ENCODE measurements at places on chromosomes 5 and 9.

DNA sequence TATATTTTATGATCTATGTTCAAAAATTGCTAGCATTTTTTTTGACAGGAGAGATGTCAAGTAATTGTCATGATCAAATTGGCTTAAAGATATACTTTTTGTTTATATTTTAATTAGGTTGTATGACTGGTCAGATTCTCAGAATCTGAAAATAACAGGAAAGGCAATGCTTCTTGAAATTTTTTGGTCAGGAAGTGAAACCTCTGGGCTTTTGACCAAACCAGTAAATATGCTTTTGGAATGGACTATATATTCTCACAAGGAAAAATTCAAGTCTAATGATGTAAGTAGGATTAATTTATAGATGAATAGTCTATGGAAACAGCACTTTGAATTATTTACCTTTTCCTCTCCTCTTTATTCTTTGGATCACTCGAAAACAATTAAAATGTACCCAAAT is 52.3 kb downstream of the SLF1 start:
- DNase-seq = no peak

DNA sequence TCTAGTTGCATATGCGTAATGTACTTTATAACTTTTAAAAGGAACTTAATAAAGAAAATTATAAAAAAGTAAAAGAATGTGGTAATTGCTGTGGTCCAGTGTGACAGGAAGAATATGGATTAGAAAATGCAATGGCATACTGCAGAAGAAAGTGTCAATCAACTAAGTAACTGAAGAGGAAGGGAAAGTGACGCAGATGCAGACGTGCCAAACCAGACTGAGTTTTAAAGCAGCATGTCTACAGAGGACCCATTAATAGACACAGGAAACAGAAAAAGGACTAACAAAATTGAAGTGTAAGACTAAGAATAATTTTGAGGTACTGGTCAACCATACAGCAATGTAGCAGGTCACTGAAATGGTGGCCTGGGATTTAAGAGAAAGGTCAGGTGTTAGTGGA is 73.3 kb downstream of the DPYSL3 start:
- no peak for DNase-seq

DNA sequence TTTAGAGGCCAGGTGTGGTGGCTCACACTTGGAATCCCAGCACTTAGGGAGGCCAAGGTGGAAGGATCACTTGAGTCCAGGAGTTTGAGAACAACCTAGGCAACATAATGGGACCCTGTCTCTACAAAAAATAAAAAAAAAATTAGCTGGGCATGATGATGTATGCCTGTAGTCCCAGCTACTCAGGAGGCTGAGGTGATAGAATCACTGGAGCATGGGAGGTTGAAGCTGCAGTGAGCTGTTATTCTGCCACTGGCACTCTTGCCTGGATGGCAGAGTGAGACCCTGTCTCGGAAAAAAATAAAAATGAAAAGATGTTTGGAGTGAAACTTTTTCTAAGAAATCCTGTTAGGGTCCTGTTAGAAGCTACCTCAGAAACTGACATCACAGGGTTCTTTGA is 24.2 kb downstream of the OCLN start:
- no peak for DNase-seq

DNA sequence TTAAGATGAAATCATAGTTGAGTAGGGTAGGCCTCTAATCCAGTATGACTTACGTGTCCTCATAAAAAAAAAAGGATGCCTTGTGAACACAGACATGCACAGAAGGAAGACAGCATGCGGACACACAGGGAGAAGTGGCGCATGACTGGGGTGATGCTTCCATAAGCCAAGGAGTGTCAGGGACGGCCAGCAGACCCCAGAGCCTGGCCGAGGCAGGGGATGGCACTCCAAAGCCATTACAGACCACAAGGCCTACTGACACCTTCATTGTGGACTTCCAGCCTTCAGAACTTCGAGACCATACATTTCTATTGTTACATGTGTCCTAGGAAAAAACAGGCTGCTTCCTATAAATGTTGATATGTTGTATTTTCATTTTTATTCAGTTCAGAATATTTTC is 19.9 kb downstream of the EHMT1 start:
- DNase-seq = no peak

DNA sequence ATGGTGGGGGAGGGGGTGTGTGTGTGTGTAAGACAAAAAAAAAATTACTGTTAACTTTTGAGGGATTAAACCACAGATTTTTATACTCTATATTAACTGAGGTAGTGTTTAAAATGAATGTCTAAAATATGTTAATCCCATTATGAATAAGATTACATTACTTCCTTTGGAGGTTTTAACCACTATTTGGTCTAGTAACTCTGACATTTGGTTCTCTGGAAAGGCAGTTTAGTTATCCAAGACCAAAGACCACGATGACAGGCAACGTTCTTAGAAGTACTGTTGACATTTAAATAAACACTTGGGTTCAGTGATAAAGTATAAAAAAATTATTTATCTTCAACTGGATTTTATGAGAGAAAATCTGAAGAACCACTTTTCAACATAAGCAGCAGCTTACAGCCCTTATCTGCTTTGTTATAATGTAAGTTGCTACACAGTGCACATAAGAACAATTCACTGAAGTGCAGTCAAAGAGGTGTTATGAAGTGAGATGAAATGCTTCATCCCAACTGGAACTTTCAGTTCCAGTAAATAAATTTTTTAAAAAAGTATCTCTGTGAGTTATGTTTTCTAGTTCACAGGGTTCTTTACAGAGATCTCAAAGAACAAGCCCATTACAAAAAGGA is 94.5 kb downstream of the OSMR start:
- DNase-seq = no peak

DNA sequence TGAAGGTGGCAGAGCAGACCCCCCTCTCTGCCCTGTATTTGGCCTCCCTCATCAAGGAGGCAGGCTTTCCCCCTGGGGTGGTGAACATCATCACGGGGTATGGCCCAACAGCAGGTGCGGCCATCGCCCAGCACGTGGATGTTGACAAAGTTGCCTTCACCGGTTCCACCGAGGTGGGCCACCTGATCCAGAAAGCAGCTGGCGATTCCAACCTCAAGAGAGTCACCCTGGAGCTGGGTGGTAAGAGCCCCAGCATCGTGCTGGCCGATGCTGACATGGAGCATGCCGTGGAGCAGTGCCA is 3.8 kb downstream of the ALDH1B1 start:
- no peak for DNase-seq
